Epithelial cell of umbilical artery (primary cell): ENCODE measurements at places on chromosomes 6 and 20. TPM values are rescaled to one million over a fixed set of nuclear protein-coding genes. Genes with fewer than 3 reads are reported as not detected.

The HDGFL1 gene
- total RNA-seq = not detected in 2 replicates

The HUS1B gene
- 0.65 and 1.5 TPM in 2 replicates for total RNA-seq

The COL12A1 gene
- 11.1 and 16.9 TPM in 2 replicates for total RNA-seq

The PSORS1C2 gene
- not detected in 2 replicates for total RNA-seq

The KCNB1 gene
- under 0.01 TPM in 1 of 2 replicates, not detected in the other for total RNA-seq

The MCHR2 gene
- total RNA-seq = not detected in 2 replicates

The PROCR gene
- 332 and 610 TPM in 2 replicates for total RNA-seq

The IP6K3 gene
- total RNA-seq = not detected in 2 replicates

The BEND6 gene
- total RNA-seq = 0.97 and 4.0 TPM in 2 replicates

The RAMACL gene
- total RNA-seq = 1.6 and 2.4 TPM in 2 replicates

The FAM83B gene
- total RNA-seq = not detected in 2 replicates

The ARHGAP18 gene
- total RNA-seq = 98.8 and 111 TPM in 2 replicates

The DNAH8 gene
- total RNA-seq = 0.65 and 0.76 TPM in 2 replicates

The NRN1 gene
- 20.1 and 20.8 TPM in 2 replicates for total RNA-seq

The CHMP4B gene
- 47.4 and 77.1 TPM in 2 replicates for total RNA-seq

The PDE10A gene
- total RNA-seq = 6.8 and 10.4 TPM in 2 replicates

The HLA-DRB1 gene
- total RNA-seq = 0.32 and 2.3 TPM in 2 replicates

The EEF1A1 gene
- 12,458 and 24,213 TPM in 2 replicates for total RNA-seq

The ARHGAP40 gene
- under 0.01 TPM in 1 of 2 replicates, not detected in the other for total RNA-seq

The ADTRP gene
- total RNA-seq = 5.3 and 9.1 TPM in 2 replicates

The PPP1R10 gene
- total RNA-seq = 8.8 and 12.9 TPM in 2 replicates

The APCDD1L gene
- total RNA-seq = 3.6 and 6.5 TPM in 2 replicates

The BCKDHB gene
- total RNA-seq = 6.8 and 12.3 TPM in 2 replicates

The KCNK15 gene
- under 0.01 TPM in 1 of 2 replicates, not detected in the other for total RNA-seq

The ABCC10 gene
- 12.6 and 14.3 TPM in 2 replicates for total RNA-seq

The NNAT gene
- total RNA-seq = under 0.01 TPM in 1 of 2 replicates, not detected in the other

The MAS1 gene
- not detected in 2 replicates for total RNA-seq

The PAX1 gene
- total RNA-seq = not detected in 2 replicates

The TNF gene
- under 0.01 TPM in 1 of 2 replicates, not detected in the other for total RNA-seq

The DEFB132 gene
- total RNA-seq = not detected in 2 replicates

The SLC2A10 gene
- total RNA-seq = 10.6 and 13.3 TPM in 2 replicates

The GJA10 gene
- not detected in 2 replicates for total RNA-seq

The TMEM244 gene
- total RNA-seq = not detected in 2 replicates

The DEF6 gene
- total RNA-seq = under 0.01 and 0.46 TPM in 2 replicates

The TREML1 gene
- total RNA-seq = not detected in 2 replicates

The GSTA3 gene
- total RNA-seq = not detected in 2 replicates

The NOX3 gene
- not detected in 2 replicates for total RNA-seq

The CRISP2 gene
- under 0.01 TPM in 1 of 2 replicates, not detected in the other for total RNA-seq

The PDYN gene
- not detected in 2 replicates for total RNA-seq

The HTR1E gene
- total RNA-seq = not detected in 2 replicates

The OR2H1 gene
- not detected in 2 replicates for total RNA-seq

The LHFPL5 gene
- not detected in 2 replicates for total RNA-seq

The HLA-DRB5 gene
- total RNA-seq = not detected in 2 replicates

The CLPSL1 gene
- total RNA-seq = not detected in 2 replicates

The CTAGE9 gene
- total RNA-seq = not detected in 2 replicates

The SIGLEC1 gene
- not detected in 2 replicates for total RNA-seq

The TREM1 gene
- not detected in 2 replicates for total RNA-seq

The OR10C1 gene
- total RNA-seq = not detected in 2 replicates

The PREX1 gene
- total RNA-seq = 48.1 and 49.4 TPM in 2 replicates

The SULF2 gene
- total RNA-seq = 9.0 and 20.1 TPM in 2 replicates

The PI3 gene
- not detected in 2 replicates for total RNA-seq

The C6orf52 gene
- 1.1 TPM in 1 of 2 replicates, not detected in the other for total RNA-seq

The KIF25 gene
- not detected in 2 replicates for total RNA-seq

The C4B gene
- 0.32 and 1.1 TPM in 2 replicates for total RNA-seq
